ENCODE measurements at places on chromosomes 2 and 18.

DNA sequence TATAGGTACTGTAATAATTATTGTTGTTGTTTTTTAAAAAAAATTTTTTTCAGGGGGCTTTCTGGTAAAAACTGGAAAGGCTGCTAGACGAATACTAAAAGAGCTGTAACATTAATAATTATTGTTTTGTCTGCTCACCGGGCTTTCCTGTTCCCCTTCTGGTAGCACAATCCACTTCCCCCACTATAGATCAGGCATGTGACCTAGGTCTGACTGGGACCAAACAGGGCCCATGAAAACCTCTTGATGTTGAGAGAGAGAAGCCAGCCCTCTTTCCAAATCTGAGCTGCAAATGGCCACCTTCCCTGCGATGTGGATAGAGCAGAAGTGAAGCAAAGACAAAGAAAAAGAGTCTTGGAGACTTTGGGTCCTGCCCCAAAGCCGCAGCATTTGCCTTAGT, 23.4 kb downstream of the SH2D6 start:
- DNase-seq, result no peak

DNA sequence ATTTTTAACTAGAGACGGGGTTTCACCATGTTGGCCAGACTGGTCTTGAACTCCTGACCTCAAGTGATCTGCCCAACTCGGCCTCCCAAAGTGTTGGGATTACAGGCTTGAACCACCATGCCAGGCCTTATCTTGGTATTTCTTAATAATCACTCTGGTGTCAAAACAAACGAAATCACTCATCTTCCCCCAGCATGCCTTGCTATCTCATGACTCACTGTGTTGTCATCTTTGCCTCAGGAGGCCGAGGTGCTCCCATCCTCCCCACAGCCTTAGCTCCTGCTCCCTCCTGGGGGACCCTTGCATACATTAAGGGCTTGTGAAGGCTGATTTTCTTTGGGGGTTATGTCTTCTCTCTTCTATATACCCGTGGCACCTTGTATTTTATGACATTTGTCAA, 250.1 kb upstream of the DPP10 start:
- DNase-seq, result no peak

GRCh38 chr2:207337234-207338219, 171.8 kb upstream of the KLF7 start:
- no peak for DNase-seq

- no peak for DNase-seq
Observed at GRCh38 chr2:72010647-72011369, 136.9 kb downstream of the CYP26B1 start.

DNA sequence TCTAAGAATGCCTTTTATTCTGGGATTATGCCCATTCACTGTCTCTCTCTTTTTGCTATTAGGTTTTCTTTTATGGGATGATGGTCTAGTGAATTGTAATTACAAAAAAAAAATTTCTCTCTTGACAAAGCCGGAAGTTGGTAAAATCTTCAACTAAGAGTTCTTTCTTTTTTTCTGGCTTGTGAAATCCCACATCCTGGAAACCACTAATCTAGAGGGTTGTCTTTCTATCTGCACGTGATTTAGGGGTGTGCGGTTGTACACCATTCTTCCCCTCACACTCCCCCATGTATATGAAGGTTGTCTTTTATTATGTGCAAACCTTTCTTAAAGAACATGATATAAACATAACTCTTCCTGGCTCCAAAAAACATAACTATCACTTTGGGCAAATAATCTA, 52.0 kb downstream of the GATA6 start:
- no peak for DNase-seq

GRCh38 chr18:7840411-7840810, 273.3 kb downstream of the PTPRM start:
- DNase-seq, result no peak

DNA sequence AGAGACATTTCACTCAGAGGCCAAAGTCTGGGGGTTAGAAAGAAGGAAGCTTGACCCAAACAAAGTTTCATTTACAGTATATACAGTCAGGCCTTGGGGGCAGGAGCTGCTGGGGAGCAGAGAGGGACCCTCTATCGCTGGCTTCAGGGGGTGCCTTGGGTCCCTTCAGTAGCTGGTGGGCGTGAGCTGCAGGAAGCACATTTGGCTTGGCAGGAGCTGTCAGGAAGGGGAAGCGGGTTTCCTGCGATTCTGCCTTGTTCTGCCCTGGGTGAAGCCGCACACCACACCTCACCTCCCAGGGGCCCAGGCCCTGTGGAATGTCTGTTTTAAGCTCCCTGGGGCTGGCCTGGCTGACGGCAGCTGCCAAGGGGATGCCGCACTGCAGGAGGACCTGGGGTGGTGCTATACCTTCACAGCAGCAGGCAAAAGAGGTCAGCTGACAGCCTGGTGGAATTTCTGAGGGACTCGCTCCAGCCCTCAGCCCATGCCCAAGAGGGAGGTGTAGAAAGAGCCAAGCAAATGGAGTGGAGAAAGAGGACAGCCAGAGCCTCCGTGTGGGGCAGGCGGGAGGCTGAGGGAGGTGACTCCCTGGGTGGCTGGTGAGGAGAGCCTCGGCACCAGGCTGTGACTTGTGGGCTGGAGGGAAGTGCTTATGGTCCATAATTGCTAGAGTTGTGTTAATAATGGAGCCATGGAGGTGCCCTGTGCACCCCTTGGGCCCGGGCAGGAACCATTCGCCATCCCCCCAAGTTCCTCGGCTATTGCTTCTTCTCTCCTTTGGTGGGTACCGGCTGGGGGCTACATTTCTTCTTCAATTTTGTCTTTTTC, 43.9 kb downstream of the PSD4 start:
- no peak for DNase-seq

GRCh38 chr2:69567157-69567908, 76.2 kb downstream of the AAK1 start:
- peak; percentile 49 for DNase-seq

DNA sequence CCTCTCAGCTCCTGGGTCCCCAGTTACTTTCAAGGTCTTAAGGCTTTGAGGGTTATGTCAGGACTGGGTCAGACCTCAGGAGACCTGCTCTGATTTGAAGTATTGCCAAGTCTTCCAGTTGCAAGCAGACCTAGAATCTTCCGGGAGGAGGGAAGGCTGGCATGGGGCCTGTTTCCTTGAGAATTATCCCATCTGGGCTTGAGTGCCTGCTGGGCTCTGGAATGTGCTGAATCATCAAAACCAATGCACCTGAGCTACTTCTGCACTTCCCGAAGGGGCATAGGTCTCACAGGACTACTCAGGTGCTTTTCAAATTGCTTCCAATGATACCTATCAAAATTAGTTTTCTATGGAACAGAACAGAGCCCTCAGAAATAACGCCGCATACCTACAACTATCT, 327.3 kb downstream of the XIRP2 start:
- DNase-seq, result no peak

DNA sequence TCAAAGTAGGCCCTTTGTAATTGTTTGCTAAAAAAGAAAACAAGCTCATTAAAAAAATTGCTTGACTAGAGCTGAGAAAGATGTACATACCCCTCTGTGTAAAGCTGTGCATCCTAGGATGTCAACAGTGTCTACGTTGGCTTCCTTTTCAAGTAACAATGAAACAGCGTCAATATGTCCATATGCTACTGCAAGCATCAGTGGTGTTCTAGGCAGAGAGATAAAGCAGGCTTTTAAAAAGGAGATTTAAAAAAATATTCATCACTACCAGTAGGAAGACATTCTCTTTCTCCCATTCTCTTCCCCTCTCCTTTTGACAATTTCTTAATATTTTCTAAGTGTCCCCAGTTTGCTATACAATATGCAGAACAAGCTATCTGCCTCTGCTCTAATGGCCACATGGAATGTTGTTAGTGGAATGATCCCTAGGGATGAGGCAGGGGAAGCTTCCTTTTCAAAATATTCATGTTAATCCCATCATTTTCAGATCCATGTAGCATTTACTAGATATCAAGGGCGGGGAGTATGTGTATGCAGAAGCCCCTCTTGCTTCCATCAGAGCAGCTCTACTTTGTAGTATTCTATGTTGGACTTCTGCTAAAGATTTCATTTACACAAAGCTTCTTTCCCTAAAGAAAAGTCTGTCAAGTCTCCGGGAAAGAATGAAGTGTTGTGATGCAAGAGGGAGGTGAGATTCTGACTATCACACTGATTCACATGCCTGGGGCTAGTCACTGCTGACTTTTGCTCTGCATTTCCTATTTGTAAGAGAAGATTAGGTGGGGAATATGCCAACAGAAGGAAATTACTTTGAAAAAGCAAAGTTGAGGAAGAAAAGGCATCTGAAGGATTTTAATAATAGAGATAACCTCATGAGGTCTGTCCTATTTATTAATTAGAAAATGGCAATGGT, 81.5 kb upstream of the PGAP1 start:
- DNase-seq, result no peak

DNA sequence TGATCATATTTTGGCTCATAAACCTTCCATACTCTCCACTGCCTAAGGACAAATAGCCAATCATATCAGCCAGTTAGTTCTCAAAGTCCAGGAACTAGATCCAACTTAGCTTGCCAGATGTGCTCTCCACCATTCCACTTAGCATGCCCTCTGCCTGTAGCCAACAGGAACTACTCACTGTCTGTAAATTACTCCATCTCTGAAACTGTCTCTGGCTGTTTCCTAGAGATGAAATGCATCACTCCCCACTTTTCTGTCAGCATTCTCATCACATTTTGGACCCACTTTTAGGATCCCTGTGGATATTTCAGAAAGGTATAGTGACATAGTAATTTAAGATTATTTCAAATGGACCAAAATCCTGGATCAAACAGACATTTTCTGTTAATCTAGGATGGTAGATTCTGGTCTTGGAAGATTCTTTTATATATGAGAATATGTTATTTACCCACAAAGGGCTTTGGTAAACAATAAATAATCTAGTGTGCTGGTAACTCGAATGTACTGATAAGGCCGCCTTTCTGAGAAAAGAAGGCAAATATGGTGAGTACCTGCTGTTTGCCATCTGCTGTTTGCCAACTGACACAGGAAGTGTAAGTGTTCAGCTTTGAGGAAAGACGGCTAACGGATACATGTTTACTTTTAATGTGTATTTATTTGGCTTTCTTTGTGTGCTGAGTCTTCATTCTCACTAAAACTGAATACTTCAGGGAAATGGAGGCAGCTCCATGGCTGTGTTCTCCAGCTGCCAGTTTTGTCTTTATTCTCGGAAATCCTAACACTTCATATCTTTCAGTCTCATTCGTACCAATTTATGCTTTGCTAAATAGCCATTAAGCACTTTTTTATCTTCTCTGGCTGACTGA, 79.5 kb downstream of the EVA1A start:
- no peak for DNase-seq

DNA sequence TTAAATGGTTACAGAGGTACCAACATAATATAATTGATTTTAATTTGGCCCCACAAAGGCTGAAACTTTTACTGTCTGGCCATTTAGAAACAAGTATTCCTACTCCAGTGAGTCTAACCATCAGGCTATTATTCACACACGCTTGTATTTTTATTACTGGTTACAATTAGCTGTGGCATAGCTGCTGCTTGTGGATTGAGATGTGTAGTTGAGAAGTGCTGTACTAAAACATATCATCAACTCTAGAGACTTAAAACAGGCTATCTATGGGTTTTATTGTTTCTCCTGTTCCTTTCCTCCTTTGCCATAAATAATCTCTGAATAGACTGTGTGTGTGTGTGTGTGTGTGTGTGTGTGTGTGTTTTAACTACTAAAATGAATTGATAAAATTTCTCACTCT, 530.2 kb downstream of the CCDC85A start:
- DNase-seq, result no peak

GRCh38 chr2:190791347-190791975, 89.2 kb upstream of the GLS start:
- no peak for DNase-seq

- no peak for DNase-seq
Observed at GRCh38 chr2:1136067-1136466, 185.4 kb downstream of the SNTG2 start.

GRCh38 chr2:102592601-102593000, 26.8 kb upstream of the SLC9A2 start:
- no peak for DNase-seq

- DNase-seq, result no peak
Observed at GRCh38 chr18:46048641-46049040, 23.4 kb downstream of the PSTPIP2 start.

- DNase-seq, result no peak
Observed at GRCh38 chr2:215542690-215543089, 106.8 kb upstream of the FN1 start.

- no peak for DNase-seq
Observed at GRCh38 chr18:8319798-8320489, 289.3 kb upstream of the RAB12 start.

GRCh38 chr2:176093145-176093897, 800 bp downstream of the HOXD13 start:
- no peak for DNase-seq

GRCh38 chr2:157875641-157876065, 477 bp downstream of the ACVR1 start:
- DNase-seq, result no peak

DNA sequence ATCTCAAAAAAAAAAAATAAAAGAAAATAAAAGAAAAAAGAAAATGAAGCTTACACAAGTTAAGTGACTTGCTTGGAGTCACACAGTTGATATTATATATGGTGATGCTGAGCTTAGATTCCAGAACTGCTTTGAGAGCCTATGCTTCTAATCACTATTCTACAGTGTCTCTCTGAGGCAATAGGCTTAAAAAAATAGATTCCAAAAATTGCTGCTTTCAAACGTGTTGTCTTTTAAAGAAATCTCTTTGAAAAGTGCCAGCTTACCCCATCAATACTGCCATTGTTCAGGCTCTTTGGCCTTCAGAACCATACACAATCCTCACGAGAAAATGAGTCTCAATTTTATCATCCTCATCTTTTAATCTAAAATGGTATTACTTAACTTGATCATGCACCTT, 102.6 kb downstream of the CDK15 start:
- DNase-seq, result no peak

DNA sequence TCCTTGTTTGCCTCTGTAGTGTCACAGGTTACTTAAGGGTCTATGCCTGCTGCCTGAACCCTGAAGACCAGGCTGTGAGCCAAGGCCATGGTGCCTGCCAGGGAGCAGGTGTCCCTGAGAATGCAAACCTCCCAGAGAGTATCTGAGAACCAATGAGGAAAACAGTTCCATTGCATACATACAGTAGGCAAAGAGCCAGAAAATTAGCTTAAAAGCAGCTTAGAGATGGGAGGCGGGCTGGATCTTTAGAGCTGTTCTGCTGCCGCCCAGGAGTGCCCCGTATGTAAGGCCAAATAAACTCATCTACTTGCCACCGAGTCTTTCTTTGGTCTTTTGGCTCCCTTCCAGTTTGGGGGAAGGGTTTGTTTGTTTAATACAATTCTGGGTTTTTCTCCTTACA, 327.9 kb downstream of the CLIP4 start:
- no peak for DNase-seq
